ENCODE measurements at places on chromosomes 7 and 10.

GRCh38 chr7:4878336-4879335 is 4.9 kb downstream of the RADIL start:
- no peak for DNase-seq

DNA sequence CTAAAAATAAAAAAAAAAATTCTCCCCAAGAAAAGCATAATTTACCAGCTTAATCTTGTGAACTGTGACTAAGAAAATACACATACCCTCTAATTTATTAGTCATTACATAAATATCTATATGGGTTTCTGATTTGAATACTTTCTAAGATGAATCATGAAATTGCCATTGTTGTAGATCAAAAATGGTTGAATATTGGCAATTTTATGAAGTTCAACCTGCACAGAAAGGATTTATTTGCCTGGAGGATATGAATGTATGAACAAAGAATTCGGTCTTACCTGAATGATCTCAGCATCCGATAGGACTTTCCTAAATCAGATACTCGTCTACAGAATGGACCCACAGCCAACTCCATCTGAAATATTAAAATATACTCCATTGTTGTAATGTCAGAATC is 61.5 kb downstream of the HBP1 start:
- DNase-seq, result no peak

DNA sequence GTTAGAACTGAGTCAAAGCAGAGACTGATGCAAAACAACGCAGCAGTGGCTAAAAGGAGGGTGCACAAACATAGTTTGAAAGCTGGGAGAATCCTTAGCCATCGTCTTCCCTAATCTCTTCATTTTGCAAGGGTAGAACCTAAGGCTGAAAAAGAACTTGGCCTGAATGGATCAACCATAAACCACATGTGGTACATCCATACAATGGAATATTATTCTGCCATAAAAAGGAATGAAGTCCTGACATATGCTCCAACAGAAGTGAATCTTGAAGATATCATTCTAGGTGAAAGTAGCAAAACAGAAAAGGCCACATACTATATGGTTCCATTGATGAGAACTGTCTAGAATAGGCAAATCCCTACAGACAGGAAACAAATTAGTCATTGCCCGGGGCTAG is 330.3 kb upstream of the NPVF start:
- no peak for DNase-seq

GRCh38 chr7:1458683-1459511 is at the start of gene MICALL2:
Gene MICALL2 (minus strand): TSS chr7:1459470. CDS start chr7:1459326, 144 bp downstream.
- peak; percentile 57 for DNase-seq

DNA sequence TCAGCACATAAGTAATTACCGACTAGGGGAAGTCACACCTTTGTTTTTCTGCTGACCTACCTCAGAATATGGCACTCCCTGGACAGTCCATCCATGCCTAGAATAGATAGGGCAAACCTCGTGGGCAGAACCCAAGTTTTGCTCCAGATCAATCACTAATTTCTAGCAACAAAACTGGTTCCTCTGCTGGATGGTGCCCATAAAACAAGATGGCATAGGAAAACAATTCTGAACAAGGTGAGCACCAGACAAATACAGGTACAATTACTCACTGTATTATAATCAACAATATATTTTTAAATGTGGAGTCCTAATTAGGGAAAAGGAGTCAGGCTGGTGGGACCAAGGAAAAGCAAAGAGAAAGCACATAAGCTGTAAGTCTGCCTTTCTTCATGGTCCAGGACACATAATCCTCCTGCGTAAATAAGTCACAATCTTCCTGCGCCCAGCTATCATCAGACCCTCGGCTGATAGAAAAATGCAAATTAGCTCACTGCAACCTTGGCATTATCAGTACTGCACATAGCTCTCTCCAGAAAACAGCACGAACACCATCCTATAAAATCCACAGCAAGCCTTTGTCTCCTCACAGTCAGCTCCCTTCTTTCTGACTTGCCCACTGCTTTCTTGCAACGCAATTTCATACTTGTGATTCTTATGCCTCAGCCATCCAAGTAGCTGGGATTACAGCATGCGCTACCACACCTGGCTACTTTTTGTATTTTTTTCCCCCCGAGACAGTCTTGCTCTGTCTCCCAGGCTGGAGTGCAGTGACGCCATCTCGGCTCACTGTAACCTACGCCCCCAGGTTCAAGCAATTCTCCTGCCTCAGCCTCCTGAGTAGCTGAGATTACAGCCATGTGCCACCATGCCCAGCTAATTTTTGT is 15.1 kb downstream of the URGCP start:
- DNase-seq, result no peak

DNA sequence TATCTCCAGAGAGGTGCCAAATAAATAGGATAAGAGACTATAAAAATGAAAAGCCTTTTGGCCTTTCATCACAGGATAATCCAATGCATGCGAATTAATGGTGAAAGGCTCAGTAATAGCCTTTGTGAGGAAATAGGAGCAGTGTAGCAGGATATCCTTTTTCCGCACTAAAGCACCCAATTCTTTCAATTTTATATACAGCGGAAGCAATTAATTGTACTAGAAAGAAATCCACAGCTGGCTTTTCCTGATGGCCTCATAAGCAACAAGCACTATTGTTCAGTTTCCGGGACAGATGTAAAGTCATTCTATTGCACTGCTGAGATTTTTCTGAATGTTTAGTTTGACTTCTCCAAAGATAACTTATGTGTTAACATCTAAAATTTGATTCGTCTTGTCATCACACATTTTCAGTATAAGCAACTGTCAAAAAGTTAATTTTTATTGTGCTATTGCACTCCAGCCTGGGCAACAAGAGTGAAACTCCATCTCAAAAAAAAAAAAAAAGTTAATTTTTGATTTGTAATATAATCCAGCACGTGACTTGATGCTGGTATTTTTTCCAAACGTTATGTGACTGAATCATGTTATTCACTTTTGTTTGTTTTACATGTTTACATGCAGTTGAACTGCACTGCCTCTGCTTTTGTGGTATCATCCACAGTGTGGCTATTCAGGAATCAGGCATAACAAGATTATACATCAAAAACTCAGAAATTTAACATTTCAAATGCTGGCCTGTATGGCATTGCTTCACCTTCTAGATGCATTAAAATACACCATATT is 8.4 kb upstream of the BMPR1A start:
- no peak for DNase-seq

DNA sequence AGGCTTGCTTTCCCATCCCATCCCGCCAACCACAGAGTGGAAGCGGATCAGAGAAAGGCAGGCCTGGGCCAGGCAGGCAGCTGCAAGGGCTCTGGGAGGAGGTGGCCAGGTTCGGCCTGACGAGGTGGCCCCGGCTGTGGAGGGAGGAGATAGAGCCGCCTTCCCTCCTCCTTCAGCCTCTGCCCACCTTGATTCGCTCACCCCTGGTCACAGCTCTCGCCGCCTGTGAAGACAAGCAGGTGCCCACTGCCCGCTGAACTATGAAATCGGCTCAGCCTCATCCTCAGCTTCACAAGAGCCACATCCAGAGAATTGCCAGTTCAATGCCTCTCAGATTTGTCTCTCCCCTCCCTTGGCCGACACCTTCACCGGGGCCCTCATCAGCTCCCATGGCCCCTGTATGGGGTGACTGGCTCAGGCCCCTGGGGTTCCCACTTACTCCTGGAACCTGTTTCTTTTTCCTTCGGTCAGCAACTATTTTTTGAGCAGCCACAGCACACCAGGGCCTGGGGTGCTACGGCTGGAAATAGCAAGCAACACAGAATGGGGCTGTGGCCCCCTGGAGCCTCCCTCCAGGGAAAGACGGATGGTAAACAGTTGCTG is 80.0 kb upstream of the CHST15 start:
- DNase-seq, result no peak

DNA sequence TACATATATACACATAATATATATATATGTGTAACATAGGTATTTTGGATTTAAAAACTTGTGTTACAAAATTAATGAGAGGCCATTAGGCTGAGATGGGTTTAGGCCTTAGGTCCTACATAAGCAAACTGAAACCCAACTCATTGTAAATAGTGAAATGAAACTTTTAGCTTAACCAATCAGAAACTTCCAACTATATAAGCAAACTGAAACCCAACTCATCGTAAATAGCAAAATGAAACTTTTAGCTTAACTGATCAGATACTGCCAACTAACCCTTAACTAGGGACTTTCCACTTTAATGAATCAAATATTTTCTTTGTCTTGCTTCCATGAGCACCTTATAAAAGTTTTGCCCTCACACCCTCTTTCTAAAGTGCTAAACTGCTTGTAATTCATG is 17.3 kb upstream of the SAMD9L start:
- no peak for DNase-seq

DNA sequence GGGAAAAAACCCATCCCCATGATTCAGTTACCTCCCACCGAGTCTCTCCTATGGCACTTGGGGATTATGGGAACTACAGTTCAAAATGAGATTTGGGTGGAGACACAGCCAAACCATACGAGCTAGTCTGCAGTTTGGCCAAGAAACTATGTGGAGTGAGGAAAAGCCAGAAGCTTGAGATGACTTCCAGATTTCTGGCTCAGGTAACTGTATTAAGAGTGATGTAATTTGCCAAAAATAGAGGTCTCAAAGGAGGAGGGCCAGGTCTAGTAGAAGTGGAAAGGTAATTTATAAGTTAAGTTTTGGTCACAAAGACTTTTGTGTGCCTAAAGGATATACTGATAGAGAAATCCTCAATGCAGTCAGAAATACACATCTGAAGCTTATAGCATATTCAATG is 279.7 kb upstream of the MGMT start:
- DNase-seq, result no peak

DNA sequence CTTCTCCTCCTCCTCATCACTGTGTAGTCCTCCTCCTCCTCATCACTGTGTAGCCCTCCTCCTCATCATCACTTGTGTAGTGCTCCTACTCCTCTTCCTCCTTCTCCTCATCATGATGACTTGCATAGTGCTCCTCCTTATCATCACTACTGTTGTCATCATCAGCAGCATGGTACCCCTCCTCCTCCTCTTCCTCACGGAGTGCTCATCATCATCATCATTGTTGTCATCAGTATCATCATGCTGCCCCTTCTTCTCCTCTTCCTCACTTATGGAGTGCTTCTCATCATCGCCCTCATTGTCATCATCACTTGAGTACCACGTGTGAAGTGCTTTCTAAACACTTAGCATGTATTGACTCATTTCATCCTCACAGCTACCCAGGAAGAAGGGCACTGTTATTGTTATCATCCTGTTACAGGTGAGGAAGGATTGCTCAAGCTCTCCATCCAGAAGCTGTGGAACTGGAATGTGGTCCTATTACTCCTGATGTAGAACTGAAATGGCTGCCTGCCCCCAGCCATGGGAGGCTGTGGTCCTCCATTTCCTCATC is 122.8 kb upstream of the SHH start:
- DNase-seq, result no peak

- no peak for DNase-seq
These were observed 43.3 kb upstream of the SEPTIN7 start for GRCh38 chr7:35757574-35757973.

GRCh38 chr7:25753837-25754236 is 398.2 kb upstream of the NFE2L3 start:
- no peak for DNase-seq

GRCh38 chr10:91883549-91884444 is 25.5 kb downstream of the FGFBP3 start:
- DNase-seq, result peak; percentile 15

DNA sequence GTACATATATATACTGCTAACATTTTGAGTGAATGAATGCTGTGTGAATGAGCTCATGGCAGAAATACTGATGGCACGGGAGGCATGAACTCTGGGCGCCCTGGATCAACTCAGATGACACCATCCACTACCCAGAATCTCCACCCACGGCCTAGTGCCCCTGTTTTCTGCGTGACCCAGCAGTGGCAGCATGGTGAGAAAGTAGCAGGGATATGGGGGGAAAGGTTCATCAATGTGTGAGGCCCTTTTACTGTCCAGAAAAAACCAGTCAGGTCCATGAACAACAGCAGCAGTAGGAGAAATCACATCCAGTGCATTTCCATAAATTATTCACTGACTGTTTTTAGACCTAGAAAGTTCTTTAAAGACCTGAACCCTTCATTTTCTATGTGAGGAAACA is 391.0 kb upstream of the NRP1 start:
- DNase-seq, result no peak

DNA sequence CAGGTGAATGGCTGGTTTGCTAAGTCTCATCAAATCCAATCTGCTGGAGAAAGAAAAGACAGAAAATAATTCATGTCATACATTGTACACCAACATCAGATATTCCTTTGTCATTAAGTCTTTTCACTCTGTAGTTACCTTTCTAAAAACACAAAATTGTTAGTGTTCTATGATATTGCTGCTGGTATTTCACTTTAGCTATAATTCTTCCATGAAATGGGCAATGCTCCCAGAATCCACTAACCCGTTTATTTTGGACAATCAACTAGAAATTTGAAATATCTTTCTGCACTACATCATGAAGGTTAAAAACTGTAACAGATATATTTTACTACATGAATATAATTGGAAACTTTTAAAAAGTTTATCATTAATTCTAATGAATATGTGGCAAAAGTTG is 181.3 kb downstream of the C7orf25 start:
- no peak for DNase-seq

GRCh38 chr7:10584886-10585285 is 388.8 kb upstream of the PHF14 start:
- DNase-seq, result no peak

DNA sequence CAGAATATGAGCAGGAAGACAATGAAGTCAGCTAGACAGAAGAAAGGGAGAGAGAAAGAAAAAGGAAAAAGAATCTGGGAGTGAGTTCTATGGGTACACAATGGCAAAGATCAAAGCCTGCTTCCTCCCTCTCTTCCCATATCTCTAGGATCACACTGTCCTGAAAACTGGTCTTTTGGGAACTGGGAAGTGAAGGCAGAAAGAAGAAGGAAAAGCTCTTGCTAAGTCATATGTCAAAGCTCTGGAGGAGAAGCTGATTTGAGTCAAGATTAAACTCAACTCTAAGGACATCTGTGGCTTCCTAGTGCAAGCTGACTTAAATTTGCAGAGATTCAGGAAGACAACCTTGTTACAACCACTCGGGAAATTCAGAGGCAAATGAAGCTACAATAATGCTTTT is 147.5 kb downstream of the DOCK4 start:
- DNase-seq, result no peak

DNA sequence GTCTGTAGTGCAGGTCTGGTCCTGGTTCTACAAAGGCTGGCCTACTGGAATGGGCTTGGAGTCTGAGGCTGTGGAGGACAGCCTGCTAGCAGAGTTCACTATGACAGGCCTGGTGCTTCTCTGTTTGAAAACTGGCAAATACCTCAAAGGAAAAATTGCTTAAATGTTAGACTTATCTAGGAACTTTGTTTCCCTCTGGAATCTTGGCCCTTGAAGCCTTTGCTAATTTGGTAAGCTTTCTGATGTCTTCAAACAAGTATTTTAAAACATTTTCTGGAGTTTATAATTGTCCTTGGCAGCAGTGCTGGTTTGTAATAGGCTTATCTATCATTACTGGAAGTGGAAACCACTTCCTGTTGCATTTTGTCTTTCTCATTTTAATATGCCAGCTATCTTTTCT is 139.7 kb downstream of the TMEM26 start:
- DNase-seq, result no peak

- DNase-seq, result no peak
These were observed 6.8 kb upstream of the CDK6 start for GRCh38 chr7:92843034-92843760.
